ENCODE measurements at places on chromosomes 11 and 22.

GRCh38 chr11:133727774-133728173 lies 117.5 kb downstream of the SPATA19 start:
- no peak for DNase-seq

DNA sequence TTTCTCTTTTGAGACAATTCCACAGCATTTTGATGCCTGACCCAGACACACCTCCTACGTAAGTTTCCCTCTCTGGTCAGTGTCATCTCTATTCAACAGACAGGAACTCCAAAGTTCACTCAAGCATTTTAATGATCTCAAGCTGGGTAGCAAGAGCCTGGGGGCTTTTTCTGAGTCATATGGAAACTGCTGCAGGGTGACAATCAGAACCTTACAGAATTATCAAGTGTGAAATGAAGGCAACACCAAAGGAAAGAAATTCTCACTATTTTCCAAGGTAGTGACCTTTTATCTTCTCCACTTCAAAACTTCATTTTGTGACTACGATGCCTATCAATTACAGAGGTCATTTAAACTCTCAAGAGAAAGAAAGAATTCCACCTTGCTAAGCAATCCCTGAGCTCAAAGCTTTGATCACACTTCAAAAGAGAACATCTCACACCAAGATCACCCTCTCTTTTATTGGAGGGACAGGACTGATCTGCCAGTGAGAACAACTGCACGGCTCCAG lies 229.0 kb upstream of the ZC3H12C start:
- DNase-seq, result no peak

GRCh38 chr11:28887681-28888080 lies 779.5 kb downstream of the METTL15 start:
- DNase-seq, result no peak

DNA sequence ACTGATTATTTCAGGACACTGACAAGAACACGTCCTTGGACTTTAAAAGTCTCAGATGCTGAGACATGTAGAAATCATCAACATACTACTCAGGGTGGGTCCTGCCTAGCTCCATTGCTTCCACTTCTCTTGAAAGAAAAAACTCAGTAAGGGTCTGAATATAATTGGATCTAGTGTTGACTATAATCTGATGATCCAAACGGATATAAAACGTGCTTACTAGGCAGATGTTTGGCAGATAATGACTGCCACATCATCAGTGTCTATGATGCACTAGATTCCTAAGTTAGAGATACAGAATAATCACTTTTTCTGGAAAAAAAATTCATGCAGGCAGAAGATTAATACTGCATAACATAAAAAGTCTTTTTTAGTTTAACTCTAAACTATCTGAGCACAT lies 21.6 kb downstream of the GUCY1A2 start:
- no peak for DNase-seq

DNA sequence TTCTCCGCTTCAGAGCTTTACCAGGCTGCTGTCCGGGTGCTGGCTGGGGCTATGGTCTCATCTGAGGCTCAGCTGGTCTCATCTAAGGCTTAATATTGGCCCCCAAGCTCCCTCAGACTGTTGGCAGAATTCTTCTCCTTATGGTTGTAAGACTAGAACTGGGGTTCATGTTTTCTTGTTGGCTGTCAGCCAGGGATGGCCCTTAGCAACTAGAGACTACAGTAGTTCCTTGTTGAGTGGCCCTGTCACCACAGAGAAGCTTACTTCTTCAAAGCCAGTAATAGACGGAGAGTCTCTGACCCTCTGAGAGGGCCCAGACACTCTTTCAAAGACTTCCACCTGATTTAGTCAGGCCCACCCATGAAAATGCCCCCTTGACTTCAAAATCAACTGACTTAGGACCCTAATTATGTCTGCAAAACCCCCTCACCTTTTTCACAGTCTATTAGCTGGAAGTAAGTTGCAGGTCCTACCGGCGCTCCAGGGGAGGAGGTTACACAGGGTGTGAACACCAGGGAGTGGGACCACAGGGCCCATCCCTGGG lies 24.2 kb upstream of the TREH start:
- no peak for DNase-seq

- DNase-seq, result no peak
Measured at GRCh38 chr11:61701242-61701886, 21.2 kb downstream of the DAGLA start.

DNA sequence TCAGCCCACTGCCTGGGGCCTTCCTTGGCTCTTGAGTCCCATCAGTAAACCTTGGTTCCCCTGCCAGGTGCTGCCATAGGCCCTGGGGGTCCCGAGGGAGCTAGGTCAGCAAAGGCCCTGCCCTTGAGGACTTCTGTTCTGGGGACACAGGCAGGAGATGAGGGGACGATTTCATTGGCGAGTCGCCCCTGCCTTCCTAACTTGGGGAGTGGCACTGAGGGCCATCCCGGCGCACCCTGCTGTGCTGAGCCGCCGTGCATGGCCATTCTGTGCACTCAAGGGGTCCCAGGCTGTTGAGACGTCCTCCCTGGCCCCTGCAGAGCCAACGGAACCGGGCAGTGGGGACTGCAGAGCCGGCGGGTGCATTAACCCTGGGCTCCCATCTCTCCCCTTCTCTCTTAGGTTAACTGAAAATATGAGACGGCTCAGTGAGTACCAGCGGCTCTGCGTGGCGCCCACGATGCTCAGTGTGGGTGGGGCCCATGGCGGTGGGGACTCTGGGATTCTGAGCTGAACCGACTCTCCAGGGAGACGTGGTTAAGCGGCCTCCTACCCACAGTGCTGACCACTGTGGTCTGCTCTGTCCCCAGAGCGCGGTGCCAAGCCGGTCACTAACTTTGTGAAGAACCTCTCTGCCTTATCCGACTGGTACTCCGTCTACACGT lies 43.4 kb downstream of the GRAMD4 start:
- DNase-seq, result no peak

DNA sequence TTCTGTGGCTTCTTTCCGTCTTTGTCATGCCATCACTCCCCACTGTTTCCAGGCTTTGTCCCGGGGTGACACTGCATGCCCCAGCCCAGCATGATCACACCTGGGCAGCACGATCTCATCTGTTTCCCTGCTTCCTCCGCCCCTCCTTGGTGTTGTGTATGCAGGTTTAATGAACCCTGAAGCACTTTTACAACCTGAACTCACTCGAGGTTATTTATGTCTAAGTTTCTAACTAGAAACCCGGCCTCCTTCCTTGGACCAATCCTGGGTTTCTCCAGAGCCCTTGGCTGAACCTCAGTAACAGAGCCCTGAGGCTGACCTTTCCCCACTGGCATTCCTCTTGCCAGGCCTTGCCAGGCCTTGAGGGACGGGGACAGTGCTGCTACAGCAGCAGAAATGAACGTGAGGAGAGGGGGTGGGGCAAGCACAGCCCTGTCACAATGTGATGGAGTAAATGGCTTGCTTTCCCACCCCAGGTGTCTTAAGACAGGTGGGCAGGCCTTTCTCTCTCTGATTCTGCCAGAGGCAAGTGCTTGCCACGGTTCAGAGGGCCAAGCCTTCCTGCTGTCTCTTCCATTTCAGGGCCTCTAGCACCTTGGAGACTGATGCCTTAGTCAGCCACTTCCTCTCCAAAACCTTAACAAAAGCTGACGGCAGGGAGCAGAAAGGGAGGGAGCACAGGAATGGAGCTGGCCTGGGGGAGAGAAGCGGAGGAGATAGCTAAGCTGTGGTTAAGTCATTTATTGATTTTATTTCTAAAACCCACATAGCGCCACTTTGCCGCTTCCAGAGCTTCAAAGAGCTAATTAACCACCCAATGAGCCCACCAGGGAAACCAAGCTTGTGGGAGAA lies 3.1 kb upstream of the PYGM start:
- no peak for DNase-seq

- DNase-seq, result no peak
Measured at GRCh38 chr11:32894149-32894827, 1.7 kb downstream of the QSER1 start.

DNA sequence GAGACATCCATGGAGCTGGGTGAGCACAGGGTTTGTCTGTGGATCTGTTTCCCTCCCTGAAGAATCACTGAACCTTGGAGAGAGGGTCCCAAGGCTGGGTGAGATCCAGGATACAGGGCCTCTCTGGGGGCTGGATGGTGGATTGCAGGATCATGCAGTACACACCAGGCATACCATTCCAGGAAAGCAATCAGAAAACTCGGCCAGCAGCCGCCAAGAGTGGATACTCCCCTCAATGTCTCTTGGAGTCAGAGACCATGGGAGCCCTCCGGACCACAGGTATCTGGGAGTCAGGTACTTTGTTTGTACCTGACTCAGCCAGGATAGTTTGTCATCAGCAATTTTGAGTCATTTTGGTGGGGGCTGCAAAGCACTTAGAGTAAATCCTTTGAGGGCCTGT lies 14.6 kb upstream of the SYT13 start:
- DNase-seq, result peak; percentile 56

DNA sequence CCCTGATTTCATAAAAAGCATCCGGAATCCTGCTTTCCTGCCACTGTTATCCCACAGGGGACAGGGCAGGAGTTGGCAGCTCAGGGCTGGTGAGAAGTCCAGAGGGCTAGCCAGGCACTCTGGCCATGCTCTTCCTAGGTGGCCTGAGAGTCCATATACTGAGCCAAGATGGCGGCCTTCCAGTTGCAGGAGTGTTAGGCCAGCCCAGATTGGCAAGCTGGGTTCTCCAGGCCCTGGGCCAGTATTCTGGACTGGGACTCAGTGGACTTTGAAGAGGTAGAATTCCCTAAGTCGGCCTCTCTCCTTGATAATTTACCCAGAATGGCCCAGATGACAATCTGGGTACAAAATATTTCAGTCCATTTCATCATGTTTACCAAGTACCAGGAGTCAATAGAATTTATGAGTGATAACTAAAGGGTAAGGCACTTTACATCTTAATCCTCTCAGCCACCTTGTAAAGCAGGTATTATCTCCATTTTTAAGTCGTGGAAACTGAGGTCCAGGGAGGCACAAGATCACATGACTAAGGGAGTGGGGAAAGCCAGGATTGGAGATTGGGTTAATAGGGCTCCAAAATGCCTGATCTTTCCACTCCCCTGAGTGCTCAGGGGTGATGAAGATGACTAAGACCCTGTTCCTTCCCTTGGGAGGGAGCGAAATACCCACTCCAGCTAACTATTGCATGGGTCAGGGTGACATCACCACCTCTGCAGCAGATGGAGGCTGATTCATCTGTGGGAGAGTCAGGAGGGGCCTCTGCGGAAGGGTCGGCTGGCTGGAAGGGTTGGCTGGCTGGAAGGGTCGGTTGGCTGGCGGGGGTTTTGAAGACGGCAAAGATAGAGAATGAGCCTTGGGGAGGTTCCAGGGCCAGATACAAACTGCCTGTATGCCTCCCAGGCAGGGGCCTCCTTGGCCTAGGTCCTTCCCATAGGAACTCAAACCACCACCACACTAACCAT lies 1.2 kb upstream of the MICALL1 start:
- DNase-seq, result no peak

DNA sequence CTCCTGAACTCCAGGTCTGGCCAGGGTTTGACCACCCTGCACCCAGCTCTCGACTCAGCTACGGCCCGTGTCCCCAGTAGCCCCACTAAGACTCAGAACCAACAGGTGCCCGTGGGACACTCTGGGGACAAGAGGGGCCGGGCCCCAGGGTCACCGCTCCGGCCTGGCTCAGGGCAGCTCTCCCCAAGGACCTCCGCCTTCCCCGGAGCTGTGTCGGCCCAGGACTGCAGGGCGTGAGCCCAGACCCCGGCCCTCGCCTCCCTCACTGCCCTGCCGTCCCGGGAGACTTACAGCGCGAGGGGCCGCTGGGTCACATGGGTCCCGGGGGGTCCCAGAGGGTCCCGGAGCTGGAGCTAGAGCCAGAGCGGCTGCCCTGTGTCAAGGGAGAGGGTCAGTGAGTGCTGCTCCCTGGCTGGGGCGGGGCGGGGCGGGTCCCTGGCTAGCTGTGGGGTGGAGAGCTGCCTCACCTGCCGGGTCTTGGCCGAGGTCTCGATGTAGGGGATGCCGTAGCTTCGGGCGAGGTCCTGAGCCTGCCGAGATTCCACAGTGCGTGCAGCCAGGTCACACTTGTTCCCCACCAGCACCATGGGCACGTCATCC lies 2.3 kb downstream of the HRAS start:
- peak; percentile 82 for DNase-seq

GRCh38 chr11:82757660-82758357 lies 24.1 kb upstream of the FAM181B start:
- DNase-seq, result no peak

DNA sequence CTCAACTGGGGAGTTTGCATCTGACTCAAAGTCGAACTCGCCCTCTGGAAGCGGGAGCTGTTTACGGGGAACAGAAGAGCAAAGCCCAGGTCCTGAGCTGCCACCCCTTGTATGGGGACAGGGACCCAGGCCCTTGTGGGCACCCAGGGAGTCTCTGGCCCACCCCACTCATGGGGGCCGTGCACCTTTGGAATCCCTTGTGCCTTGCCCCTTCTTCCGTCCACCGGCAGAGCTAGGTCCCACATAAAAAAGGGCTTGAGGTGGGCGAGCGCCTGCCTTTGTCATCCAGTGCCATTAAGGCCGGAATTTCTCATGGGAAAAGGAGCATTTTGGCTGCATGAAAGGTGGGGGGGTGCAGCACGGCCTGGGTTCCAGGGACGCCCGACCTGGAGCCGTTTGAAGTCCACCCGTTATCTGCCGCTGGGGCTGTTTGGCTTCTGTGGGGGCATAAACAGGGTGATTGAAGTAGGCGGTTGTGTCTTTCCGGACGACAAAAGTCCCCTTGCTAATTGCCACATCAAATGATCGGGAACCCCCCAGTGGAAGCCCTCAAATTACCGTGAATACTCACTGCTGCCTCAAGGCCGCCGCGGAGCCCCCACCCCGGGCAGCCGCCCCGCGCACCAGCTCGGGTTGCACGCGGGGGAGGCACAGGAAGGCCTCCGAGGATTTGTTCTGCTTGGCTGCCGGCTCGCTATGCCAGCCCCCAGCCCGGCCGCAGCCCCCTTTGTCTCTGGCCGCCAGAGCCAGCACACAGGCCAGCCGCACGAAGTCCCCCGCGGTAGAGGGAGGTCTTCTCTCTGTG lies 49.0 kb upstream of the FGF3 start:
- DNase-seq, result no peak

GRCh38 chr11:99988471-99988837 lies 698.6 kb upstream of the ARHGAP42 start:
- DNase-seq, result no peak

DNA sequence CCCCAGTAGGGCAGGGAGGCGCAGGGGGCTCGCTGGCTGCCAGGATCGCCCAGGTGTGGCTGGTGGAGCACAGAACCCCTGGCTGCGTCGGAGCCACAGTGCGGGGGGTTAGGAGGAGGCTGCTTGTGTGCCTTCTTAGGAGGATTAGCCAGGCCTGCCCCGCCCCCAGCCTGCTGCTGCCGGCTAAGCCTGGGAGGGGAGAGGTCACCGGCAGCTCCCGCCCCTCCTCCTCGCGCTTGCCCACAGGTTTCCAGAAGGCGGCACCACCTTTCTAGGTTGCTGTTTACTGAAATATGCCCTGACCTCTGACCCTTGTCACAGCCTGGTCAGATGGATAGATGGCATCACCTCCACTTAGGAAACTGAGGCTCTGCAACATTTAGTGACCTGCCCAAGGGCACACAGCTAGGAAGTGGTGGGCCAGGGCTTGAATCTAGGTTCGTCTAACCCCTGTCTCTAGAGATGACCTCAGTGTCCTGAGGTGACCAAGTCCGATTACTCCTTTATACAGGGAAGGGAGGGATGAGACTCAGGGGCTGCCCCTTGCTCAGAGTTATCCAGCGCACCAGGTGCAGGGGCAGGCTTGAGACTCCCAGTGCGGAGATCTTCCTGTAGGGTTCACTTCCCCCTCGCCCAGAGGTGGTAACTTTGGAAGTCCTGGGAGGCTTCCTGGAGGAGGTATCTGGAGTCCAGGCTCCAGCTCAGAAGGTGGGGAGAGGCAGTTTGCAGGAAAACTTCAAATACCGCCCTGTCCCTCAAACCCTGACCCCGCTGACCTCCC lies 44.0 kb downstream of the MYO7A start:
- DNase-seq, result no peak
